ENCODE measurements at places on chromosomes 6 and 20.

GRCh38 chr20:53244711-53245110 lies 272.6 kb downstream of the TSHZ2 start:
- no peak for DNase-seq

DNA sequence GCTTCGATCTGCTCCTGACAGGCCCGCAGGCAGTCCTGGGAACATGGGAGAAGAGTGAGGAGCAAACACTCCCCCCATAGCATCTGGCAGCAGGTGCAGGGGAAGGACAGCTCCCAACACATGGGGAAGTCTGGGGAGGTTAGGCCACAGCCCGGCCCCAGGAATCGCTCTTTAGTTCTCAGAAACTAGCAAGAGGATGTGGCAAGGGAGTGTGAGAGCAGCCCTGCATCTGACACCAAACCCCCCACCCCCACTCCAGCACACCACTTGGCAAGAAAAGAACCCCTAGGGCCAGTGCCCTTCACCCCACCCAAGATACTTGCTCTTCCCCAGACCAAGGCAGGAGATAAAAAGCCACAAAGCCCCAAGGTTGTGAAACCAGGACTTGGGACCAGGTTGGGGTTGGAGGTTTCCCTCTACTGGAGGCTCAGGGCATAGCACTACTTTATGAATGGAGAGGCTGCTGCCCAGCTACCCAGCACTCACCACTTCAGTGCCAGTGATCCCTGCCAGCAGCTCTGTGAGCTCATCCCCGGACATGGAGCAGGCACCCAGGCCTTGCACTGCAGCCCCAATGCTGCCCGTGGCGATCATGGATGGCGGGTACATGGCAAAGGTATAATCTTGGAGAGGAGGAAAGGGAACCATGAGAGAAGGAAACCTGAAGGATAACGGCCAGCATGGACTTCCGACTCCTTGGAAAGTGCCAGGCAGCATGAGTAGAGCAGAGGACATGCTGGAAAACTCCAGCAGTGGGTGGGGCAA lies 5.4 kb downstream of the CCND3 start:
- DNase-seq, result peak; percentile 45

GRCh38 chr20:38997622-38998021 lies 35.5 kb downstream of the DHX35 start:
- no peak for DNase-seq

- DNase-seq, result no peak
These were observed 107.1 kb downstream of the QRSL1 start for GRCh38 chr6:106736502-106736901.

- no peak for DNase-seq
These were observed 235.9 kb upstream of the SUPT3H start for GRCh38 chr6:45613656-45614055.

DNA sequence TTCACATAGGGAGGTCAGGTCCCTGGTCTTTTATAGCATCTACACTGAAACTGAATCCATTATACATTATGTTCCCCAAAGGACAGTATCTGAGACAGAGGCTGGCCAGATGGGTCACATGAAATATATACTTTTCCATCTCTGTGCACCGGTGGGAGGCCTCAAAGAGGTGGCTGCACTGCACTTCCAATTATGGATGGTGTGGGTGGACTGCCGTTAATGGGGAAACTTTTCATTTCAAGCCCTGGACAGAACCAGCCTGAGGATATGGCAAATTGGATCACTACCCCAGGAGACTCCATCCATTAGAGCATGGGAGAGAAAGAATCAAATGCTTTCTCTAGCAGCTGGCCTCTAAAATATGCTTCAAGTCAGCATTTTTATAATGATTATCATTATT lies 280.5 kb upstream of the OPRM1 start:
- DNase-seq, result no peak

GRCh38 chr6:149859368-149859767 lies 4.8 kb downstream of the LRP11 start:
- no peak for DNase-seq

GRCh38 chr6:151067684-151068596 lies 171.8 kb upstream of the AKAP12 start:
- no peak for DNase-seq

- DNase-seq, result no peak
These were observed 929.9 kb upstream of the EPHA7 start for GRCh38 chr6:94349227-94349626.

DNA sequence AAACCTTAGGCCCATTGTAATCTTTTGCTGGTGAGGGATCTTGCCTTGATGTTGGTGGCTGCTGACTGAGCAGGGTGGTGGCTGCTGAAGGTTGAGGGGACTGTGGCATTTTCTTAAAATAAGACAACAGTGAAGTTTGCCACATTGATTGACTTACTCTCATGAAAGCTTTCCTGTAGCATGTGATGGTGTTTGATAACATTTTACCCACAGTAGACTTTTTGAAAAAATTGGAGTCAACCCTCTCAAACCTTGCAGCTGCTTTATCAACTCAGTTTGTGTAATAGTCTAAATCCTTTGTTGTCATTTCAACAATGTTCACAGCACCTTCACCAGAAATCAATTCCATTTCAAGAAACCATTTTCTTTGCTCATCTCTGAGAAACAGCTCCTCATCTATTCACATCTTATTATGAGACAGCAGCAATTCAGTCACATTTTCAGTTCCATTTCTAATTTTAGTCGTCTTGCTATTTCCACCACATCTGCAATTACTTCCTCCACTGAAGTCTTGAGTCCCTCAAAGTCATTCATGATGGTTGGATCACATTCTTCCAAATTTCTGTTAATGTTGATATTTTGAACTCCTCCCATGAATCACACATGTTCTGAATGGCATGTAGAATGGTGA lies 37.2 kb downstream of the CST9L start:
- no peak for DNase-seq

DNA sequence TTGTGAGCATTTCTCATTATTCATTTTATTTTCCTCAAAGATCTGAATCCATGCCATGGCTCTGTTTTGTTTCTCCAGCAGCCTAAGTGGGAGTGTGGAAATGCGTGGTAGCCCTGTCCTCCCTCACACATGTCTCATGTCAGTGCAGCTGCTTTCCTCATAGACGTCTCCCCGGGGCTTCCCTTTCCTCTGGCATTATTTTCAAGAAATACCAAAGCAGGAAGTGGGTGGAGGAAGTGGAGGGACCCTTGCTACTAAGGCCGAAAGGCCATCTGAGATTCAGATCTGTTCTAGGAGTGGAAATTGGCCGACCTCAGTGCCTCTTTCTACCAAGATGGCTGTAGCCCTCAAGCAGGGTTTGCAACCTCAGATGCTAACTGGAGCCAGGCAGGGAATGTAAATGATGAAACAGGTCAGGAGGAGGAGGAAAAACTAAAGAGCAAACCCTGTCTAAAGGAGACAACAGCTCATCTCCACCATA lies 420.9 kb upstream of the PLCB4 start:
- no peak for DNase-seq

DNA sequence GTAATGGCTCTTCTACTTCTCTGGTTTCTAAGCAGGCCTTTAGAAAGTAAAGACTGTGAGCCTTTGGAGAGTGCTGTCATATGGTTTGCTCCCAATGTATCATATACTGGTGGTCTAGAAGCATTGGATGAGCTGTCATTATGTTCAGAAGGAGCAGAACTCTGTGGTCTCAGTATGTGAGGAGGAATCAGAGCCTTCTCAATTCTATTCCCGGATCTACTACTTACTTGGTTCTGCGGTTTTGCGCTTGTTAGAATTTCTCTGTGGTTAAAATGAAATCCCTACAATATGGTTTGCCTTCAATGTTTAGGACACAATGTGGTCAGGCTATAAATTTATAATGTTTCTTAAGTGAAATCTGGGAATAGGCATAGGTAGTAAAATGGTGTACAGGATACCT lies 64.6 kb downstream of the RWDD2A start:
- DNase-seq, result no peak

- no peak for DNase-seq
These were observed 48.9 kb upstream of the EPHA7 start for GRCh38 chr6:93468291-93468690.

- DNase-seq, result no peak
These were observed 14.7 kb upstream of the ASXL1 start for GRCh38 chr20:32343439-32343838.

GRCh38 chr6:127272576-127272975 lies 5.9 kb downstream of the RNF146 start:
- no peak for DNase-seq

GRCh38 chr6:146300521-146300920 lies 243.1 kb upstream of the RAB32 start:
- no peak for DNase-seq

DNA sequence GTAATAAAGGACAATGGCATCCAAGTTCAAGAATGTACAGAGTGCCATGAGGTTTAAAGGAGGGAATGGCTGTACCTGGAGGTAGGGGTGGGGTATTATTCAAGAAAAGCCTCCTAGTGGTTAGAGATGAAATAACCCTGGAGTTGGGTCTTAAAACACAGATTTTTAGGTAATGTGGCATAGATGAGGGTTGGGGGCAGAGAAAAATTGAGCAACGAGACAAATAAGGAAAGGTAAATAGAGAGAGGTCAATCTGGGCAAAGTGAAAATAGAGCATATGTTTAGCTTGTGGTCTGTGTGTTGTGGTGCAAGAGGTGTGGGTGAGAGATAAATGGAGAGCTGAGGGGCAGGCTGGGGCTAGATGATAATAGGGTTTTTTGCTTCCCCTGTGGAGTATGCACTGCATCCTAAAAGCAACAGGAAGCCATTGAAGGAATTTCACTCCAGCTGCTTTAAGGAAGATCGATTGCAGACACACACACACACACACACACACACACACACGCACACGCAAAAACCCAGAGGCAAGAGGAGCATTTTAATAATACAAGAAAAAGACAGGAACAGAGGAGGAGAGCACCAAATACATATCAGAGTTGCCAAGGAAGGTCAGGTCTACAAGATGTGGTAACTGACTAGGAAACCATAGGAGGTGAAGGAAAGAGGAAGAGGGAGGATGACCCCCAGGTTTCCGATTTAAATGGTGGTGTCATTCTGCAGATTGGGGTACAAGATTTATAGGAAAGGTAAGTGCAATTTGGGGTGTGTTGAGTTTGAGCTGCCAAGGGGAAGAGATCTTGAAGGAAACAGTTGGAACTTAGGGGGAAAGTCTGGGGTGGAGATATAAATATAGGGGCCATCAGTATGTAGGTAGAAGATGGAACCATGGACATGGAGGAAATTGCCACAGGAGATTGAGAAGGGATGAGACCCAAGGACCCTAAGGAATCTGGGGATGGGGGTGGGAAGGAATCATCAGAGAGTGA lies 31.3 kb upstream of the ADGRF1 start:
- DNase-seq, result no peak

DNA sequence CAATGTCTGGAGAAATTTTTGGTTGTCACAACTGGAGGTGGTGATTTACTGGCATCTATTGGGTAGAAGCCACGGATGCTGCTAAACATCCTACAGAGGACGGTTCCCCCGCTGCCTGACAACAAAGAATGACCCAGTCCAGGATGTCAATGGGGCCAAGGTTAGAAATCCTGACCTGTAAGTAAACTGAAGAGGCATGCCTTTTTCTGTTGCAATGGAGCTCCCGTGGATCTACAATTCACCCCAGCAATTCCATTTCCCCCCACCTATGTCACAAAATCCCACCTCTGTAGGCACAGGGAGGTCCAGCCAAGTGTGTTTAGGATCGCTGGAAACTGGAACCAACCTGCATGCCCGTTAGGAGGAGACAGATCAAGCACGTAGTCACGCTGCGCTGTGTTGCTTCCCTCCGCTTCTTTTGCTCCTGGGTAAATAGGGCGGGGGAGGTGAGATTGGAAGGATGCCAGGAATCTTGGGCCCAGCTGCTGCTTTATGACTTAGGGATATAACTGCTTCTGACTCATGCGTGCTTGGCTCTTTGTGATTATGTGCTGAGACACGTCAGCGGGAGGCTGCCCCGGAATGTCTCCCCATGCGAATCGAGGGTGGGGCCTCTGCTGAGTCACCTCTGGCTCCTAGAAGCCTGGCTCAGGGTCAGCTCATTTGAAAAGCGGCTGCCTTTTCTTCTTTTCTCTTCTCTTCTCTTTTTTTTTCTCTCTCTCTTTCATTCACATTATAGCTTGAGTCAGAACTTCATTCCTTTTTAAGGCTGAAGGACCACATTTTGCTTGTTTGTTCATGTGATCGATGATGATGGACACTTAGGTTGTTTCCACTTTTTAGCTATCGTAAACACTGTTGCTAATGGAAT lies 12.4 kb upstream of the PEDS1 start:
- DNase-seq, result peak; percentile 49

- DNase-seq, result no peak
These were observed 38.6 kb upstream of the MARCKS start for GRCh38 chr6:113818578-113818977.

- no peak for DNase-seq
These were observed 44.2 kb upstream of the TIAM2 start for GRCh38 chr6:154950979-154951344.

DNA sequence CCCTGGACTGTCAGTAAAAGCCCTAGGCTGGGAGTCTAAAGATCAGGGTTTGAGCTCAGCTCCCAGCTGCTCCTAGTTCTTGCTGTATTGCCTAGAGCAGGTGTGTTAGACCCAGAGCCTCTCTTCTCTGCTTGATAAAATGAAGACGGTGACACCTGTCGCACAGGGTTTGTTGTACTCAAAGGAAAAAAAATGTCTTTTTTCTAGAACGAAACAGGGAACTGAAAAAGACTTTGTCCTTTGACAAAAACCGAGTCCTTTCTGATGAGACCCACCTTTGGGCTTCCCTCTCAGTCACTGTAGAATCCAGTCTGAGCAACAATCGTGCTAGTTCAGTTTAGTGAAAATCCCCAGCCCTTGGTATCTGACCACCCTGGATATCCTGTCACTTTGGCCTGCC lies 102.1 kb upstream of the LAMP5 start:
- no peak for DNase-seq

- no peak for DNase-seq
These were observed 219.0 kb downstream of the TTLL2 start for GRCh38 chr6:167543602-167544497.

DNA sequence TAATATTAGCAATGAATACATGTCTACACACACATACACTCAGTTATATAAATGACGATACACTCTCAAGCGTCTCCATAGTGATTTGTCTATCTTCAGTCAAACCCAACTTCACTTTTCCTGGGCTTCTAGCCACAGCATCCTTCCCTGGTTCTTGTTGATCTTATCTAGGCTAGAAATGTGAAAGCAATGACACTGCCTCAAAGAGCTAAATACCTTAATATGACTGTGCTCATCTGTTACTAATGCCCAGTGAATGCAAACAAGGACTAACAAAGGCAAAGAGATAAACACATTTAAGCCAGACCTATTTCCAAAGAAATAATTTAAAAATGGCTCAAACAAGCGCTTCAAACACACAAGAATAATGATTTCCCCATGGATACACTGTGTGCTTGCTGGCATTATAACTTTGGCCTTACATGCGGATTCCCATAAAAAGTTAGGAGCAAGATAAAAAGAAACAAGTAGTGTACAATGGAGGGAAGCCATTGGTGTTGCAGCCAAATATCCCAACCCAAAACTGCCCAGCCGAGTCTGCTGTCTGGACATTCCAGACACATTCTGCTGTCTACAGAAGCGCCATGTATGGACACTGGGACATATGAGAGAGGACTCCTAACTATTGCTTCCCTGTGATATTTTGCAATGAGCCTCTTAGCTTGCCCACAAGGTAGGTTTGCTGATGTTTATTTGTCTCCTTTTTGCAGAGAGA lies 19.5 kb upstream of the DAAM2 start:
- DNase-seq, result no peak

DNA sequence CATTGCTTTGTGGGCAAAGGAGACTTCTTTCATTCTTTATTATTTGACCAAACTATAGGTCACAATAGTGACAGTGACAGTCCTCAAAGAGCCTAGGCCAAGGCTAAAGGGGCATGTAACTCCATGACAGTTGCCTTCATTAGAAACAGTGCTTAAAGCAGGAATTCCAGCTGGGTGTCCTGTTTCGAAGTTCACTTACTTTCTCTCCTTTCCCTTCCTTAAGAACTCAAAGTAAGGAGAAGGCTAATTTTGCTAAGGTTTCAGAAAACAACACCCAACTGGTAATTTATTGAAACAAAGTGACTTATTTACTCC lies 48.1 kb upstream of the HEY2 start:
- DNase-seq, result no peak
